Mesenchymal stem cell (in vitro differentiated cells and primary cell): ENCODE measurements at places on chromosomes 5 and 9.

GRCh38 chr5:123936548-123936947 lies 424.6 kb downstream of the CSNK1G3 start:
- no peaks in the 10 kb centered on the region for H3K4me1 ChIP-seq
- H3K27ac ChIP-seq = no peak overlapping the region
- H3K36me3 ChIP-seq = no peaks in the 10 kb centered on the region
- H3K27me3 ChIP-seq = no peaks in the 10 kb centered on the region
- H3K4me3 ChIP-seq = no peak overlapping the region

- no peak overlapping the region for H3K27ac ChIP-seq
- H3K36me3 ChIP-seq = no peaks in the 10 kb centered on the region
- H3K4me3 ChIP-seq = no peak overlapping the region
- H3K4me1 ChIP-seq = peaks cover 18% of the 10 kb centered on the region
- DNase-seq = no peak
Measured at GRCh38 chr5:88696466-88696865, 186.5 kb downstream of the MEF2C start.

- H3K27ac ChIP-seq = no peak overlapping the region
- H3K4me3 ChIP-seq = no peak overlapping the region
- H3K36me3 ChIP-seq = peaks cover 3% of the 10 kb centered on the region
- no peak for DNase-seq
- H3K4me1 ChIP-seq = no peaks in the 10 kb centered on the region
- H3K27me3 ChIP-seq = no peaks in the 10 kb centered on the region
Measured at GRCh38 chr9:21084242-21084850, 6.6 kb upstream of the IFNB1 start.

GRCh38 chr5:14059810-14060209 lies 83.3 kb upstream of the TRIO start:
- H3K4me1 ChIP-seq = peaks cover 6% of the 10 kb centered on the region
- no peaks in the 10 kb centered on the region for H3K36me3 ChIP-seq
- no peak overlapping the region for H3K27ac ChIP-seq
- no peak overlapping the region for H3K4me3 ChIP-seq
- no peak for DNase-seq

DNA sequence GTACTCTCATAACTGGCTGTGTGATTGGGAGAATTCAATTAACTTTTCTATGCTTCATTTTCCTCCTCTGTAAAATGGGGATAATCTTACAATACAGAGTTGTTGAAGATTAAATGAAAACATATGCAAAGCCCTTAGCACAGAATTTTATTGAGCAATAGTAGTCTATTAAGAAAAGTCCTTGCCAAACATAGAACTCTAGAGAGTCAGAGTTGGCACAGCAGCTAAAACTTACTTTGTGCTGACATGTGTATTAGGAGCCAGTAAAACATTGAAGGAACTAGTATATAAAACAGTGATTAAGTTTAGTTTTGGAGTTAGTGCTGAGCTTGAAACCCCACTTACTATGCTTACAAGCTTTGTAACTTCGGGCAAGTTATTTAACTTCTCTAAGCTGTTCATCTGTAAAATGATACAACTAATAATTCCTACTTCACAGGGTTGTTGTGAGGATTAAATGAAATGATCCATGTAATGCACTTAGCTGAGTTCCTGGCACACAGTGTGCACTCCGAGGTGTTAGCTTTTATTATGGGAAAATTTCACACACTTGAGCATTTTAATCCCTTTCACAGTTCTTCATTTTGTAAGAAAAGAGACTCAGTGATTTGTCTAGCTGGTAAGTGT lies 20.0 kb upstream of the GRIN3A start:
- H3K36me3 ChIP-seq = no peaks in the 10 kb centered on the region
- no peaks in the 10 kb centered on the region for H3K27me3 ChIP-seq
- no peaks in the 10 kb centered on the region for H3K4me1 ChIP-seq
- no peak for DNase-seq
- H3K4me3 ChIP-seq = no peak overlapping the region
- no peak overlapping the region for H3K27ac ChIP-seq

DNA sequence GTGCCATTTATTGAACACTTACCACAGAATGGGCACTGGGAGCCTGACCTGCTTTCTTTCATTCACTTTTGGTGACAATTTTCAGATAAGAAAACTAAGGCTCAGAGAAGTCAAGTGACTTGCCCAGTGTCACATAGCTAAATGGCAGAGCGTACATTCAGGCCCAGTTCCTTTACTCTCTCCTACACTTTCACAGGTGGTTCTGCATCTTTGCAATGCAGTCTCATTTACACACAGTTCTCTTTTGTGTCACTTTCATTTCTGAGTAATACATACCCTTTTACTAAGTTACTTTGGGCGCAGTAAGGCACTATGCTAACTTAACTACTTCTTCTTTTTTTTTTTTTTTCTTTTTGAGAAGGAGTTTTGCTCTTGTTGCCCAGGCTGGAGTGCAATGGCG lies 8.3 kb downstream of the NFIL3 start:
- peaks cover 31% of the 10 kb centered on the region for H3K36me3 ChIP-seq
- H3K27me3 ChIP-seq = no peaks in the 10 kb centered on the region
- no peak for DNase-seq
- no peak overlapping the region for H3K27ac ChIP-seq
- no peak overlapping the region for H3K4me3 ChIP-seq

- DNase-seq = no peak
- H3K27ac ChIP-seq = no peak overlapping the region
- H3K27me3 ChIP-seq = no peaks in the 10 kb centered on the region
- H3K36me3 ChIP-seq = no peaks in the 10 kb centered on the region
Measured at GRCh38 chr5:67051164-67051563, 145.4 kb downstream of the CD180 start.
